ENCODE measurements at places on chromosomes 3 and 15.

DNA sequence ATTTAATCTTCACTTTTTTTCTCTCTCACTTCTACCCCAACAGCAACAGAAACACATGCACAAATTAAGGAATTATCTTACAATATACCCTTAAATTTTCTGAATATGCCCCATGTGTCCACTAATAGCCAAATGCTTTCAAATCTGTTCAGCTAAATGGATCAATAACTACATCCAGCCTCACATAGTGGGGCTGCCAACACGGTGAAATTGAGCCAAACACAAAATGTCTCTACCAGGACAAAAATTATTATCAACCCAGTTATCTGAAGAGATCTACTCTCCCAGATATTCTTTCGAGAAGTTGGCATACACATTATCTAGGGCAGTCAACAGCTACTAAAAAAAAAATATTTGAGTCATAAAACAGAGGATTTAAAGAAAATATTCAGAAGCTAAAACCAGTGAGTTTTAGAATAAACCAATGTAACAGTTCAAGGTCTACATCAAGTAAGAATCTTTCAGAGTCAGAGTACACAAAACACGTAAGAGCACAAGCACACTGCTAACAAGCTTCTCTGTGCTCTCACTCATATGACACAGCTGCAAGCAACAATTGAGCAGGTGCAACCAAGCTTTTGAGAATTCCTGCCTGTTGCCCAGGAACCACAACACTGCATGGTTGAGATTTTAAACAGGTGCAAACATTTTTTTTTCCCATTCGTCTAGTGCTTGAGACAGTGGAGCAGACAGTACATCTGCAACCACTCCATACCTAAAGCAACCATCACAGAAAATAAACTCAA, 247.7 kb downstream of the ZBTB20 start:
- peak; percentile 89 for DNase-seq

DNA sequence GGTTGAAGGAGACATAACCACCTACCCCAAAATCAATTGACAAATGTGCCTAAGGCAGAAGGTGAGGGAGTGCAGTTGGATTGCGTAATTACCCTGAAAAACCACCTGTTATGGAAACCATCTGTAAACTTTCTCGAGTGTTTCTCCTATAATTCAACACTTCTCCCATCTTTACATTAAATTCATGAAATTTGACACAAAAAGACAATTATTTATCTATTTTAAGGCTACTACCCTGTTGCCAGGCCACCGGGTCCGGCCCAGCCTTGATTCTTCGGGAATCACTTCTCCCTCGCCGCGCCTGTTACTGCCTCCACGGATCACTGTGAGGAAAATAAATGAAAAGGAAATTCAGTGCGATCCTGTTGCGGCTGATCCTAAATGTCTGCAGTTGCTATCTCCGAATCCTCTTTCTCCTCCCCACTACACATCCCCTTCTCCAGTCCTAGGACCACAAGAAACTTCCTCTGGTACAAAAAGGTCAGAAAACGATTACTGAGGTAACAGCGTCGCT, 646 bp downstream of the IQCB1 start:
- no peak for DNase-seq

DNA sequence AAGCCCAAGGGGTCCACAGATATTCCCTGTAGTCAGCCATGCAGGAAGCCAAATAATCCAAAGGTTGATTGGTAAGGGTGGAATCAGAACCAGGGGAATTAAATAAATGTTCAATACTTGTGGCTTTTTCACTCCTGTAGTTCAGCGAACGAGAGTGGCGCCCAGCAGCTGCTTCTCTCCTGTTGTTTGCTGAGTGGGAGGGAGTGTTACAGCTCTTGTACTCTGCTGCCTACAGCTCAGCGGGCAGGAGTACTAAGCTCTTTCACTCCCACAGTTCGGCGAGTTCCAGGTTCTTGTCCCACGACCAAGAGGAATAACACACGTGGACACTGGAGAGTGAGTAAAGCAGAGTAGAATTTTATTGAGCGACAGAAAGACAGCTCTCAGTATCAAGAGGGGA, 105.9 kb downstream of the MOBP start:
- DNase-seq = no peak

DNA sequence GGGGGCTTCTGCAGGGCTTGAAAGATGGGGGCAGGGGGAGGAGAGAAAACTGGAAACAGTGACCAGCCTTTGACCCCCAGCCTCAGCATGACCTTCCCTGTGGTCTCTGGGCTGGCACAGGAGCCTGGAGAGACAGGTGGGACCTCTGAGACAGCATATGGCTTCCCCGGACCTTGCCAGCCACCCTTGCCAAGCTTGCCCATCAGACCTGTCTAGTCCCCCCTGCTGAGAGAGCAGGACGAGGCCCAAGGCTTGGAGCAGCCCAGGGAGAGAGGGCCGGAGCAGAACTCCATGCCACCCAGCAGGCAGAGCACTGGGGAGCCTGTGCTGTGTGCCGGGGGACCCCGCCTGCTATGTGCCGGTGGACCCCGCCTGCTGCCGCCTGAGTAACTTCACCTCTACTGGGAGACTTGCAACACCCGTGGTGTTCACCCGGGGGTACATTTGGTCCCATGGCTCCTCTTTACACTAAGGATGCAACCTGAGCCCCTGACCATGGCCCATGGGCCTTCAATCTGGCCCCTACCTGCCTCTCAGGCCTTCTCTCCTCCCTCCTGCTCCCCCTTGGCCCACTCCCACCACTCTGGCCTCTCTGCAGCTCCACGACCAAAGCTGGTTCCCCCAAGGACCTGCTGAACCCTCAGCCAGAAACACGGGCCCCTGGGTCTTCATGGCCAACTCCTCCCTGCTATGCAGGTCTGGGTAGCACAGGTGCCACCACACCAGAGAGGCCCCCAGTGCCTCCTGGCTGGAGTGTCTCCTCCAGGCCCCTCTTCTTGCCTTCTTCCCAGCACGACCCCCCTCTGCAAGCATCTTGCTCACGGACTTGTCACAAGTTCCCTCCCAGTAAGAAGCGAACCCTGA, 21.1 kb upstream of the SLC41A3 start:
- no peak for DNase-seq

- DNase-seq = no peak
These were observed 1056.8 kb downstream of the ROBO2 start for GRCh38 chr3:78096488-78097255.

DNA sequence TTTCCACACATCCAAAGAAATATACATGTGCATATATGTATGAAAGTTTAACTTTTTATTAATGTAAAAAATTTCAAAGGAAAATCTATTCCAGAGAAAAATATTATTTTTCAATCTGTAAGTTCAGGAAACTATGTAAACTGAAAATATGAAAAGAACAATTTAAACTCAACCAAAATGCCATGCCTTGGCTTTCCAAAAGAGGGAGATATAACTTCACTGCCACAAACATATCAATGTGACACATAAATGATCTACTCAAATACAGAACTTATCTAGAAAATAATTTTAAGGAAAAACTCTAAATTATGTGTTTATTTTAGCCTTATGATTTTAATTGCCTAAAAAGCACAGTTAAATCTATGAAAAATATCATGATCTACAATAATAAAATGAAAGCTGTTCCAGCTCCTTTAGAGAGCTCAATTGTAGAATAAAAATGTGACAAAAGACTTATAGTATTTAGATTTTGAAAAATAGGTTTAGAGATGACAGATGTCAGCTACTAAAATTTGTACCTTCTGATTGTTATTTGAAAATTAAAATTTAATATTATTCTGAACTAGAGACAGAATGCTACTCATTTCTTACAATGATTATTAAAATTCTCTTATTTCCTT, 94.8 kb downstream of the GBE1 start:
- DNase-seq = no peak

DNA sequence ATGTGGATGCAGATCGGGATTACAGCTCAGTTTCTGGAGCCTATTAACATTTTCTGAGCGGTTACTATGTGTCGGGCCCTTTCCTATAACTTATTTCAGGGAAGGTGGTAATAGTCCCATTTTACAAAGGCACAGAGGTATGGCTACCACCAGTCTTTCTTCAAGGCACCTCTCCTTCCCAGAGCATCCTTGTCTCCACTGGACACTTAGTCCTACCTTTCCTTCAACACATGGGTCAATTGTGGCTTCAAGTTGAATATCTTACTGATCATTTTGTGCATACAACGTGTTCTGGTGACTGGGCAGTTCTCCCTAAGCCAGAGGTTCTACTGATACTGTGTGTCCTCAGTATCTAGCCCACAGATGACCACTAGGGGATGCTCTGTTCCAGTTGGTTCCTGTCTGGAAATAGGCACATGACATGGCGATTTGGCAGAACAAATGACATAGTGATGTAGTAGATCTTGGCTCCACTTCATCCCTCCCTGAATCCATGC, 60.7 kb upstream of the CMTM8 start:
- no peak for DNase-seq

- no peak for DNase-seq
These were observed 109.8 kb upstream of the TSPAN3 start for GRCh38 chr15:77180757-77181156.

DNA sequence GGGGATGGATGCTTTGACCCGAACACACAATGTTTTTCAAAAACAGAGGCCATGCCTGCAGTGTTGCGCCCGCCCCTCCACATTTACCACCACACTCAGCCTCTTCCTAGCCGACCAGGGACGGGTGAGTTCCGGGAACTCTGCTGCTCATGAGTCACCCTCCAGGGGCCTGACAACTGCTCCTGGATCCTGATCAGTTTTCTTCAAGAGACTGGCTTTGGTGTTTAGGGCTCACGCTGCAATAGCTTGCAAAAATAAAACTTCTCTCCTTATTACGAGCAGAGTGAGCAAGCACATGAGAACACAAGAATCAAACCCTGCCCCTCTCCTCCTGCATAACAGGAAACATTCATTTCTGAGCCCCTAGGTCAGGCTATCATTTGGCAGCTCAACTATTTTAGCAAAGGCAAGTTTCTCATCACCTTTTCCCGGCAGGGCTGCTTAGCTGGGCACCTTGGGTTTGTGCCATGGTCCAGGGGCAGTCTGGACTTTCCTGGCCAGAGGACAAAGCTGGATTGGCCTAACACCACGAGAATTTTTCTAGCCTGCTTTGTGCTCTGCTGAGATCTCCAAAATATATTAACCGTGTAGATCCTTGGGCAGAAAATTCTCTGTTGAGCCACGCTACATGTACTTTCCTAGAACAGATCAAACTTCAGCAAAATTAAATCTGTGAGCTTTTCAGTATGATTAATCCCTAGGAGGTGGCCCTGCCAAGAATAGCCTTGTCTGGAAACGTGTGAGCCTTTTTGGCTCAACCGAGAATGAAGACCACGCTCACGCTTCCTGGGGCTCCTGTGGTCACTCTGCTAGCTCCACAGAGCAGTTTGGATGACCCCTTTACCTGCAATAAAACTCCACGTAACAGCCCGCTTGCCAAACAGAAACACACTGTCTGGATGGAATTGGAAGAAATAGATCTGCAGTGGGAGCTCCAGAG, 52.7 kb upstream of the SPATA12 start:
- DNase-seq = no peak

DNA sequence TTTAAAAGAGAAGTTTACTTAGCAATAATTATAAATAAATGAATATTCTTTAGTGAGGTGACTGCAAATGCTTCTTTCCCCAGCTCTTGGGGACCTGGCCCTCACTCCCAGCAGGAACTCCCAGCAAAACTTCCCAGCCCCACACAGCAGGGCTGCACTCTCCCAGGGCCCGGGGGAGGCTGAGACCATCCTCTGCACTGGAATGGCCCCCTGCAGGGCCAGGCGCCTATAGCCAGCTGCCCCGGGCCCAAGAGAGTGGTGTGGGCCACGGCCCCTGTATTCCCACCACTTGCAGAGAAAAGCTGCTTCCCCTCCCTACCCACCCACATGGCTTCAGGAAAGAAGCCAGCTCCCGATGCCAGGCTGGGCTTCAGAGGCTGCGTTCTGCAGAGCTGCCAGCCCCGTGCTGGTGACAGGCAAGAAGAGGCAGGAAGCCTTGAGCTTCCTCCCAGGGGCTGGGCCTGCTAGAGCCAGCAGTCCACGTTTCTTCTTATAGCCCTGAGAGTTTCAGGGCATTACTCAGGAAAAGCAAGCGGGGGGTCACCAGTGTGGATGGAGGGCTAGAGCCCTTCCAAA, 20.0 kb downstream of the IDH2 start:
- no peak for DNase-seq

GRCh38 chr3:13015286-13016082, 57.7 kb downstream of the IQSEC1 start:
- DNase-seq = no peak

- DNase-seq = no peak
These were observed 18.1 kb downstream of the PLXNB1 start for GRCh38 chr3:48411606-48412374.

GRCh38 chr3:61772456-61772855, 211.1 kb downstream of the PTPRG start:
- no peak for DNase-seq

DNA sequence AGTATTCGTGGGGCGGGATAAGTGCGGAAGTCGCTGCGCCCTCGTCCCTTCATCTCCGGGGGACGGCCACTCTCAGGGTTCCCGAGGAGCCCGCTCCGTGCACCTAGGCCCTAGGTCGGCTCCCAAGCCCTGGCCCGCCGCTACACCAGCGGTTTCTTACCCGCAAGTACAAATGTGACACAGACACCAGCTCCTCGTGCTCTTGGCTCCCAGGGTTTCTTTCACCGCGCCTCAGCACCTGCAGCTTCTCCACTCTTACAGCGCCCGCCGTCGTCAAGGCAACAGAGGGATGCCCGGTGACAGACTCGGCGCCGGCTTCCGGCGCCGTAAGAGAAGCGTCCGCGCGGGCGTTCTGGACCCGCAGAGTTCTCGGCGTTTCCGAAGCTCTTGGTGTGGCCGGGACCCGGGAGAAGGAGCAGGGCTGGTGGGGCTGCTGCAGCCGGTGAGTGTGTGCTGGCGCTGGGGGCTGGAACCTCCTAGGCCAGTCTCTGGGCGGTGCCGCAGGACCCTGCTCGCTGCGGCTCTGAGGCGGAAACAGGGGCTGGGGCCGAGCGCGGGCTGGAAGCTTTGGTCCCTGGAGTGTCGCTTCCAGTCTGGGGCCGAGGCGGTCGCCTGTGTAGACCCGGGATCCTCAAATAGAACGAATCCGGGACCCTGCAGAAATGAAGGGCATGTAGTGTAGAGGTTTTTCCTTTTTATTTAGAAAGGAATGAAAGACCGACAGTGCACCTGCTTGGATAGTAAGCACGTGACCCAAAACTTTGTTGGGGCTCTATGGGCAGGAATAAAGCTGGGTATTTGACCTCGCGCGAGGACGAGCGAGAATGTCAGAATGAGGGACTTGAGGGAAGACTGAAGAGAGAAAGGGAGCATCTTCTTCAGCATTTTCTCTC, 155.4 kb upstream of the GOLGA6L4 start:
- DNase-seq = peak; percentile 37

GRCh38 chr3:16999871-17000270, 115.1 kb downstream of the PLCL2 start:
- DNase-seq = no peak

DNA sequence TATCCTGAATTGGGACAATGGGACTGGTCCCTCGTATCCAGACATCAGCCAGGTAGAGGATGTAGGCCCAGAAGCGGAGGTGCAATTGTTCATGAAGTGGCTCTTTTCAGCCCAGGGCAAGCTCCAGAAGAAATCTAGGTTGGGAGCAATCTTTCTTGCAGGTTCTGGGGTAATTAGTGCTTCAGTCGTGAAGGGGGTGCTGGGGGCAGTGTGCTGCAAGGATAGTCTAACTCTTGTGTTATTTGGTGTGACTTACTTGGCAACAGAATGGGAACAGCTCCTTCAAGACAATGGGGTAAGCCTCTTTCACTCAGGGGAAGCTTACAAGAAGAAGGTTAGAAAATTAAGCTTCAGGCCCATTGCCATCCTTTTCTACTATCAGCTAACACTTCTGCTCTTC, 273.0 kb downstream of the DIPK2A start:
- DNase-seq = no peak
